Activated CD4-positive, alpha-beta T cell treated with anti-CD3 and anti-CD28 coated beads, Interleukin-2, amount 10 ng/mL, durations not matched to agents 7 days and 5 days (primary cell): ENCODE measurements at places on chromosomes 3 and 15.

GRCh38 chr15:41891226-41891625, 2.6 kb downstream of the SPTBN5 start:
- no peak for DNase-seq

DNA sequence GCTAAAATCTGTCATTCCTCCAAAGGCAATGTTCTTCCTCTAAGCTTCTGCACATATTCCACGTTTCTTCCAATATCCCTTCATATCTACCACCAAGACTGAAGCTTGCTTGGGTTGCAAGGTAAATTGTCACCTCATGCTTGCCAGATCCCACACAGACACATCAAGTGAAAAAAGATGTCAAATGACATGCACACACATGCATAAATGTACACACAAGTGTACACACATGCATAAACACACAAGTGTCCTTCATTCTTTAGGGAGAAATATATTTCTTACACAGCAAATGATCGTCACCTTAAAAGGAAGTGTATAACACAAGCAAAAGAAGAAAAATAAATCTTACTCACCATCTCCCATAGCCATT, 59.4 kb downstream of the CLASP2 start:
- no peak for DNase-seq

GRCh38 chr15:79290642-79291275, 8.2 kb downstream of the ANKRD34C start:
- DNase-seq = no peak

GRCh38 chr3:45535665-45536064, 58.9 kb upstream of the LIMD1 start:
- no peak for DNase-seq

GRCh38 chr3:179156170-179156569, 8.0 kb downstream of the PIK3CA start:
- DNase-seq = no peak

- no peak for DNase-seq
These were observed 326.6 kb downstream of the ARPP21 start for GRCh38 chr3:35965908-35966307.

GRCh38 chr3:40720863-40721262, 196.1 kb downstream of the ZNF621 start:
- no peak for DNase-seq

DNA sequence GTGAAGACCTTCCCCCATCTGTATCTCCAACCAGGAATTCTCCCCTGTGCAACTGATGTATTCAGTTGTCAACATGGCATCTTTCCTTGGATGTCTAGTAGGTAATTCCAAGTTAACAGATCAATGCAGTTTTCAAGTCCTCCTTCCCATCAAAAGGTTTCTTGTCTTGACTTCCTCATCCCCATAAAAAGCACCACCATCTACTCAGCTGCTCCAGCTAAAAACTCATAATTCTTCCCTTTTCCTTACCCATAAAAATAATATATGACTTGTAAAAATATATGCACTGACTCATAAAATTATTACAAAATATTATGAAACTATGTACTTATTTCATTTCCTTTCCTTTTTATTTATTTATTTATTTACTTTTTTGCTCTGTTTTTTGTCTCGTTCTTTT, 5.0 kb upstream of the CAND2 start:
- DNase-seq = no peak

GRCh38 chr3:38519651-38520050, 23.5 kb downstream of the EXOG start:
- DNase-seq = peak; percentile 68

DNA sequence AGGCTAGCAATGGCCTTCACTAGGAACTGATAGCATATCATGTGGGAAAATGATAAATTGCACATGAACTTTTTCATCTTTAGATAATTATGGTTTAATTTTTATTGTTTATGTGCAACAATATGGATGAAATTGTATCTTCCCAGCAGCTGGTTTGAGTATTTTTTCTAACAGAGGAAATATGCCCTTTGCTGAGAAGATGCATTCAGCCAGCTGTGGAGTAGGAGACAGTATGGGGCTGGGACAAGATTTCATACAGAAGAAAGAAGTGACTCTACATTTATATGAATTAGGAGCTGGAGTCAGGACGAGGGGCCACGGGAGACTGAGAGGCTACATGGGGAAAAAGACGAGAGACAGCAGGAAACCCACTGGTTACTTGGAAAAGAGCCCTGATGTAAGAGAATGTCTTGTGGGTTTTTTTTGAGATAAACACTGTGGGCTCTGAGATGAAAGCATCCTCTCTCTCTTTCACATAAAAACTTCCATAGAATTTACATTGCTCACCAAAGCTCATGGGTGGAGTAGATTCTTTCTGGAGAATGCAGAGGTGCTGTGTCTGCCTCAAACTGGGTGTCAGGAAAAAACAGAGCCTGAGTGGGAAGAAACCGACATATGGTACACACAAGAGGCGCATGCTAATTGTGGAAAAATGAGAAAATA, 115.2 kb upstream of the PDZRN3 start:
- DNase-seq = no peak

- no peak for DNase-seq
These were observed 14.8 kb downstream of the ANXA2 start for GRCh38 chr15:60382773-60383674.

DNA sequence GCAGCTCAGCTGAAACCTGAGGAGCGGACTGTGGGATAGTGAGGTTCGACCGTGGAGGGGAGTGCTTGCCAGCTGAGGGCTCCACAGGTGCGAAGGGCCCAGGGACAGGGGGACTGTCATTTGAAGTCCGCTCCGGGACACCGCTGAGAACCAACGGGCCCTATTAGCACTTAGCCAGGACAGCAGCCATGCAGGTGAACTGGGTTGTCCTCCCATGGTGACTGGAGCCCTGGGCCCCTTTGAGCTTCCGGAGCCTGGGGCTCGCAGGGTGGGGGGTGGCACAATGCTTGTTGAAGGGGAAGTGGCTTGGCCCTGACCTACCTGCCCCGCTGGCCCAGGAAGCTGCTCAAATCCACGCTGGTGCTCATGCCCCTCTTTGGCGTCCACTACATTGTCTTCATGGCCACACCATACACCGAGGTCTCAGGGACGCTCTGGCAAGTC, 24.7 kb downstream of the PTH1R start:
- DNase-seq = no peak

- DNase-seq = peak; percentile 74
These were observed 353.5 kb downstream of the MCTP2 start for GRCh38 chr15:94584833-94585244.

GRCh38 chr3:170419557-170420087, 954 bp downstream of the CLDN11 start:
- DNase-seq = no peak

- DNase-seq = no peak
These were observed 427.8 kb upstream of the C2CD4B start for GRCh38 chr15:62592920-62593319.

GRCh38 chr15:36777926-36778325, 198.5 kb downstream of the CDIN1 start:
- no peak for DNase-seq

DNA sequence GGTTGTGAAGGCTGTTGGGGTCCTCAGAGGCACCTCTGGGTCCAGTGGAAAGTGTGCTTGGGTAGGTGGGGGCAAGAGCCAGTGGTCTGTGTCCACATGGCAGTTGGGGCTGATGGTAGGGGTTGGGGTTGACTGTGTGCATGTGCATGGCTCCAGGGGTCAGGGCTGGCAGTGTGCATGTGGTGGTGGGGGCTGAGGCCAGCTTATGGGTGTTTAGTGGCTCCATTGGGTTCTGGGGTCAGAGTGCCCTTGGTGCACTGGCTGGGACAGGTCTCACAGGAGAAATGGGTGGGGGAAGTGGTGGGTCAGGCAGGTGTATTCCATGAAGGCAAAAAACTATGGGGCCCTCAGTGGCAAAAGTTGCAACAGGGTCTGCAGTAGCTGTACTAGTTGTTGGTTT, 97.9 kb downstream of the EDEM1 start:
- DNase-seq = no peak

DNA sequence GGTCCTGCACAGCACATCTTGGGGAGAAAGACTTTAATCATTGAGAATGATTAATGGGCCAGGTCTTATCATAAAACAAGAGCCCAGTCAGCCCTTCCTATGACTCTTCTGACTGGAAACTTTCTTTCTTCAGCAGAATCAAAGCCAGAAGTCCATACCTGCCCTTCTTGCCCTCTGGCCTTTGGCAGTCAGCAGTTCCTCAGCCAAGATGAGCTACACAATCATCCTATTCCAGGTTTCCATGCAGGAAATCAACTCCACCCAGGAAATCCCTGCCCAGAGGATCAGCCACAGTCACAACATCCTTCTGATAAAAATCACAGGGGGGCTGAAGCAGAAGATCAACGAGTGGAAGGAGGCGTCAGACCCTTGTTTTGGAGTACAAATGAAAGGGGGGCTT, 26.9 kb downstream of the ZNF589 start:
- no peak for DNase-seq

- DNase-seq = peak; percentile 42
These were observed 56.3 kb downstream of the APBA2 start for GRCh38 chr15:28942046-28942445.

- no peak for DNase-seq
These were observed 148.3 kb upstream of the LMCD1 start for GRCh38 chr3:8353364-8353763.

DNA sequence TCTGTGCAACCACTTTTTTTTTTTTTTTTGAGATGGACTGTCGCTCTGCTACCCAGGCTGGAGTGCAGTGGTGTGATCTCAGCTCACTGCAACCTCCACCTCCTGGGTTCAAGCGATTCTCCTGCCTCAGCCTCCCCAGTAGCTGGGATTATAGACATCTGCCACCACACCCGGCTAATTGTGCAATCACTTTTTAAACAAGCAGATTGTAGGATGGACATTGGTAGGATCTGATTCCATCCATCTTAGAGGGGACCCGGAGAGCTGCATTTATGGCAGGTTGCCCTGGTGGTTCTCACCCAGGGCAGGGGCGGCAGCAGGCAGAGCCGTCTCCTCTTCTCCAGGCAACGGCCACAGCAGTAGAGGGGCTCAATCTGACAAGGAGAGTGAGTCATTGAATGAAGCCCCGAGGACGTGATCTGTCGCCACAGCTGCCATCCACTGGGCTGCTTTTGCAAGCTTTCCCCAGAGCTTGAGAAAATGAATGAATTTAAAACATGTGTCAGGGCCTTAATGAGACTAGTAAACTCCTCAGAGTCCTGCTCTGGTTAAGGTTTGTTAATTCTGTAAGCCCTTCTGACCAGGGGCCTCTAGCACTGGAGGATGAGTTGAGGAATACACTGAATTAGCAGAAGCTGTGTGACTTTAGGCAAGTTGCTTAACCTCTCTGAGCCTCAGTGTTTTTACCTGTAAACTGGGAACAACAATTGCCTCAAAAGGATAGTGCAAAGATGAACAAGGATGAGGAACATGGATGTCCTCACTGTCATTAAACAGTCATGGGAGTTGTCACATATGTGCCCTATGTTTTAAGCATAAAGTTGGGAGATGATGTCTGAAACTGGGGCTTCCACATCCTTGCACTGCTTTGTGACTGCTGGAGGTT, 129.1 kb downstream of the ASB7 start:
- no peak for DNase-seq

- DNase-seq = no peak
These were observed 187.2 kb downstream of the CACNA2D3 start for GRCh38 chr3:54309601-54310000.

- DNase-seq = no peak
These were observed 297.7 kb upstream of the NR2E3 start for GRCh38 chr15:71512682-71513006.

DNA sequence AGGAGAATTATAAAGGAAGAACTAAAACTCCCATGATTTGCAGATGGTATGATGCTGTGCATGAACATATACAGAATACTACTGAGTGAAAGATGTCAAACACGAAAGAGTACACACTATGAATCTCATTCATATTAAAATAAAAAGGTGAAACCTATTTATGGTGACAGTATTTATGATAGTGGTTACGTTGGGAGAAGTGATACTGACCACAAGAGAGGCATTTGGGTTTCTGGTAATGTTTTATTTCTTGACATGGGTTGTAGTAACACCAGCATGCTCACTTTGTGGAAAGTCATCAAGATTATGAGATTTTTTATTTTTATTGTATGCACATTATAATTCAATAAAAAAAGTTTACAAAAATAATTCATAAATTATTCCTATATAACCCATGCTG, 324.0 kb downstream of the GAP43 start:
- DNase-seq = no peak

GRCh38 chr3:76264911-76265310, 479.6 kb upstream of the ZNF717 start:
- no peak for DNase-seq

DNA sequence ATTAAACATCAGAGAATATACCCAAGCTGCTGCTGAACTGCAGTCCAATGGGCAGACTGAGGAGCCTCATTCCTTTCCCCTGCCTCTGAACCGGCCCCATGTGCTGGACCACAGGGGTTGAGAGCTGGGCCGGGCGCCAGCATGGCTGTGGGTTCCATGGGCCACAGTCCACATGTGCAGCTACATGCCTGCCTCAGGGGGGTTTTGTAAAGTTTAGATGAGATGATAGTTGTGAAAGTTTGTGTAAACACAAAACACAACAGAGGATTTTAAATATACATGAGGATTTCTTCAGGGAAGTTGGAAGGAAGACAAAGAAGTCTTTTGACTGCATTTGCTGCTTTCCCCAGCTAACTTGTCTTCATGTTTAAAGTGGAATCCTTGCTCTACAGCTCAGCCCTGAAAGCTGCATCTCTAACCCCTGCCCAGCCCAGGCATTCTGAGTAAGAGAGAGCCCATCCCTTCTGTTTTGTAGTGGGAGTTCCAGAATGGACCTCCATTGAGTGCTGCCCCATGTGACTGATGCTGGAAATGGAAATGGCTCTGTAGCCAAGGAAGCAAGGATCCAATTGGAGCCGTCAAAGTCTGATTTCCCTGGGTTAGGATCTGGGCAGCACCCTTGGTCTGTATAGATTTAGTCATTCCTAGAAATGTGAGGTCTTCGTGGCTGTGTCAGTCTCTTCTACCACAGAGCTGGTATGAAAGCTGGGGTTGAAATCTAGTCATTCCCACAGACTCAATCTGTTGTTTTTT, 17.5 kb downstream of the SLC12A8 start:
- DNase-seq = no peak

GRCh38 chr3:152258448-152259393, 10.0 kb upstream of the MBNL1 start:
- DNase-seq = peak; percentile 67

- no peak for DNase-seq
These were observed 17.4 kb upstream of the KCNMB2 start for GRCh38 chr3:178518660-178519396.

DNA sequence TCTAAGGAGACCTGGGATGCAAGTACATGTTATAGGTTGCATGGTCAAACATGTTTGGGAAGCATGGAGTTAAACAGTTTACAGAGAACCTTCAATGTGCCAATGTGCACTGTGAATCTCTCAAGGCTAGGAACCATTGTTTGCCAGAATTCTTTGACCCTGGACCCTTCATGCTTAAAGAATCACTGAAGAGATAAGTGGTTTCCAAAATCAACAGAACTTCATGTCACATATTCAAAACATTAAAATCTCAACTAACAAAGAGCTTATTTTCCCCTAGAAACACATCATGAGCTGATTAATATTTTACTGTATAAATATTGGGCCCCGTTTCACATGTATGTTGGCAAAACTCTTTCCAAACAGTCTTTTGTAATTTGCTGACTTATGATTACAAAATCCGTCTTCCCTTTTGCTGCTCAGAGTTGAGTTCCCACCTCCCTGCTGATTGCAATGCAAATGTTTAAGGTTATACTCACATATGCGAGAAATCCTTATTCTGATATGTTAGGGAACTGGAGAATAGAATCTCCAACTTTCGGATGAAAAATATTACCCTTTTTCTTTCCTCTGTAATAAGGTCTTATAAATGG, 380.2 kb downstream of the DIPK2A start:
- DNase-seq = no peak
